Left ventricle myocardium superior (tissue), 1 donor: ENCODE measurements at places on chromosomes 4 and X. TPM values are rescaled to one million over a fixed set of nuclear protein-coding genes. Genes with fewer than 3 reads are reported as not detected.

- DNase-seq, result no peak
Observed at GRCh38 chrX:153864101-153864500, 21.9 kb downstream of the L1CAM start.

The GABRA4 gene
- 16.5 TPM for total RNA-seq

- DNase-seq, result no peak
Observed at GRCh38 chr4:42644897-42645296, 12.0 kb downstream of the ATP8A1 start.

The PAGE3 gene
- not detected for total RNA-seq

DNA sequence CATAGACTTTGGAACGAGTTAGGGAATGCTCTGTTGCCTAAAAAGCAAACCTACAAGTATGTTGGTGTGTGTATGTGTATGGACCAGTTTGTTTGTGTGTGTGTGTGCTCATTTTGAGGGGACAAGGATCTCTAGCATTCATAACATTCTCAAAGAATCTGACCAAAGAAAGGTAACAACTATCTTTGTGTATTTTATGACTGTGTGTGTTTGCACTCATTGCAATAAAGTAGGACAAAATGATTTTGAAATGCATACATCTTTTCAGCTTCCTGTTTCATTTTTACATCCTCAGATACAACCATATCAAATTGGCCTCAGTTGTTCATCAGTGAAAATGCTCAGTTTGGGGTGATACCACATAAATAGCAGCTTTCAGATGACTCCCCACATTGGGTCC lies 8.3 kb upstream of the XK start:
- DNase-seq, result no peak

The CACNA1F gene
- 0.47 TPM for total RNA-seq

DNA sequence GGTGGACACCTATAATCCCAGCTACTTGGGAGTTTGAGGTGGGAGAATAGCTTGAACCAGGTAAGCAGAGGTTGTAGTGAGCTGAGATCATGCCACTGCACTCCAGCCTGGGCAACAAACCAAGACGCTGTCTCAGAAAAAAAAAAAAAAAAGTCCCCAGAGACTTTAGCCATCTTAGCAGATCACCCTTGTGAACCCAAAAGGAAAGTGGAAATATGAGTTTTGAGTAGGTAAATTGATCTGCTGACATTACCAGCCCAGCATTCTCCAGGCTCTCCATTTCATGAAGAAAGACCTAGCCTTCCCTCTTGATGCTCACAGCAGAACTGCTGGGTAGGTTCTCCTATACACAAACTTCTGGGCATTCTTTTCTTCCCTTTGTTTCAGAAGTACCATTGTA lies 24.5 kb upstream of the HNRNPD start:
- no peak for DNase-seq

DNA sequence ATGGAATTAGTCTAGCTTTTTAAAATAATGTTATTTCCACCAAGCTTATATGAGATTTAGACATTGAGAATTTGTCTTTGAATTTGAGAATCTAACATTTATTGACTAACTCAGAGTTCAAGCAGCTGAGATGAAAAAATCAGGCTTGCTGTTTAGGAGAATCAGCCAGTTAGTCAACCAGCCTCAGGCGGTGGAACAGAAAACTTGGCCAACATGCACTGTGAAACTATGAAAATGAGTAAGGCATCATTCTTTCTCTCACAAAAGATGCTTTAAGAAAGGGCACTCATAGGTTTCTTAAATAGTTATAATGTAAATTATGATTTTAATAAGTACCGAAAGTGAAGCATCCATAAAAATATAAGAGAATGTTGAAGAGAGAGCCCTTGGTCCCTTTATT lies 84.2 kb downstream of the NFKB1 start:
- DNase-seq, result no peak

The ARHGEF38 gene
- total RNA-seq, result not detected

GRCh38 chrX:87338510-87338909 lies 179.1 kb upstream of the KLHL4 start:
- no peak for DNase-seq

DNA sequence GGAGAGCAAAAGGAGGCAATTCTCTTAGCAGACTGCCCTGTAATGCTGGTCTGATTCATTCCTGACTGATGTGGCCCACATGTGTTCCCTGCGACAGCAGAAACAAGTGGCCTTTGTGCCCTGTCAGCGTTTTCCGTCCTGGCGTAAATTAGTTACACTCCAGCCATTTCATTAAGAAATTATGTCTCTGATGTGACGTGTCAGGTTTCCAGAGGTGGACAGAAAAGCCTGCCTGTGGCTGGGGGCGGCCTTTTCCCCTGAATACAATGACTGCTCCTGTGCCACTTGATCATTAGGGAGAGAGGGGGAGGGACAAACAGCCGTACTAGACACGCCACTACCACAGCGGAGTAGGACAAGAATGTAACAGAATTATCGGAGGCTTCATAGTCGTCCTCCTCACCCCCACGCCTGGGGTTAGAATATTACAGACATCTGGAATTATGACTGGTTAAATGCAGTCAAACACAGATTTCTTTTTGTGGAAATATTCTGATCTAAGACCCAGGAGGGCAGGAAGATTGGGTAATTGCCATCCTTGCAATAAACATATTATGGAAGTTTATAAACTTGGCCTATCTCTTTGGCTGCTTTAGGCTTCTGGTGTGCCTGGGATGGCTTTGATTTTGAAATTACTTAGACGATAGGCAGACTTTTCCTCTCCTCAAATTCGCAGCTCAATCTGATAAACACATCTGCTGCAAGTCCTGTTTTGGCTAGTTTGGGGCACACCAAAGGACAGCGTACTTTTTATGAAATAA lies 146.2 kb upstream of the BCOR start:
- no peak for DNase-seq

- no peak for DNase-seq
Observed at GRCh38 chr4:39235021-39235420, 52.7 kb downstream of the WDR19 start.

GRCh38 chrX:21806691-21807090 lies 32.7 kb upstream of the MBTPS2 start:
- DNase-seq, result no peak

DNA sequence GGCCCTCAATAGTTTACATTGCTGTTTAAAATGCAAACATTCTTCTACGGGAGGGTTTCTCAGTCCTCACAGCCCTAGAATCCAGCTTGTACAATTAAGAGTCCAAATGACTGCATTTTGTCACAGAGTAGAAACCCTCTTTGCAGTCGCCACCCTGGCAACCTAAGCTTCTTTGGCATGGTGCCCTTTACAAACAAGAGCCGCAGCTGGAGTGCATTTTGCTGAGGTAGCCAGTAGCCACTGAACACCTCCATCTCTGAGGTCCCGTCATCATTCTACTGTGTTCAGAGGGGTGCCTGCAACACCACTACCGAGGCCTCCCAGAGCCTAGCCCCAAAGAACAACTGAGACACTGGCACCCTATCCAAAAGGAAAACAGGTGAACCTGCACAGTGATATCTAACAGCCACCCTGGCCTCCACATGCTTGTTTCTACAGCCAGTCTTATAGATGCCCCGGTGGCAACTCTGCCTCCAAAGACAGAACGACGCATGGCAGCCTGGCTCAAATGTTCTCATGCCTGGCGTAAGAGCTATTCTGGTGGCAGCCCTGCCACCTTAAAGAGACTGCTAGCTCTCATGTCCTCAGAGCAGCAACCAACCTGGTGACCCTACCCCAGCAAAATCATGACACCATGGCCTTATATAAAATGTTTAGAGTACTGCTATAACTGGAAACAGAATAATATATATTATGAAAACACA lies 801.9 kb downstream of the TECRL start:
- DNase-seq, result no peak

The AP1AR gene
- 10.2 TPM for total RNA-seq

GRCh38 chr4:180086480-180087190 lies 2156.6 kb upstream of the TENM3 start:
- no peak for DNase-seq

DNA sequence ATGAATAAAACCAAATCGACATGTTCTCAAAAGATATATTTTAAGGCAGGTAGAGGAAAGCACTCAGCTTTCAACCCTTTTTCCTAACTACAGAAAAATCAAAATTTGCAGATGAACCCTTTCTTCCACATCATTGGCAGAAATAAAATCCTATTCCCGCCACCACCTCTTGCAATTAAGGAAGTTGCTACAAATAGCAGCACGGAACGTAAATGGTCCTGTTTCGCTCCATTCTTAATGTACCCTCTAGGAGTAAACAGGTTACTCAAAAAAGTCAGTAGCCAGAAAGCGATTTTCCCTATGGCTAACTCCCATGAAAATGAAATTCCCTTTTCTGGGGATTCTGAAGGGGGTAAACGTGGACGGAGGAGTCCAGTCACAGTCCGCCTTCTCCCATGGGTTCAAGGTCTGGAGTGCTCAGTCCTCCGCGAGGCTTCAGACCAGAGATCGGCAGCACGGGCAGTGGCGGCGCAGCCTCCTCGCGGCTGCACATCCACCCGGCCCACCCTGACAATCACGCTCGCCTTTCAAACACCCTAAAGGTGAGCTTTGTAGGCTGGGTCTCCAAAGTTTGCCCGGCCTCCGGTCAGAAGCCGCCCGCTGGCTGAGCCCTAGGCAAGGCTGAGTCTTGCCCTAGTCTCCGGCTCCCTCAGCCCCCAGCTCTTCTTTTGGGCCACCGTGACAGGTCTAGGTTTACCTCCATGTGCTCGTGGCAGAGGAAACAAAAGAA lies 1.8 kb downstream of the ATP11C start:
- peak; percentile 27 for DNase-seq

The TMEM144 gene
- total RNA-seq, result 13.4 TPM

- peak; percentile 87 for DNase-seq
Observed at GRCh38 chrX:135985157-135985972, at the start of gene SLC9A6. SLC9A6 (plus strand) TSS chrX:135985435; CDS start chrX:135985659, 224 bp downstream.

DNA sequence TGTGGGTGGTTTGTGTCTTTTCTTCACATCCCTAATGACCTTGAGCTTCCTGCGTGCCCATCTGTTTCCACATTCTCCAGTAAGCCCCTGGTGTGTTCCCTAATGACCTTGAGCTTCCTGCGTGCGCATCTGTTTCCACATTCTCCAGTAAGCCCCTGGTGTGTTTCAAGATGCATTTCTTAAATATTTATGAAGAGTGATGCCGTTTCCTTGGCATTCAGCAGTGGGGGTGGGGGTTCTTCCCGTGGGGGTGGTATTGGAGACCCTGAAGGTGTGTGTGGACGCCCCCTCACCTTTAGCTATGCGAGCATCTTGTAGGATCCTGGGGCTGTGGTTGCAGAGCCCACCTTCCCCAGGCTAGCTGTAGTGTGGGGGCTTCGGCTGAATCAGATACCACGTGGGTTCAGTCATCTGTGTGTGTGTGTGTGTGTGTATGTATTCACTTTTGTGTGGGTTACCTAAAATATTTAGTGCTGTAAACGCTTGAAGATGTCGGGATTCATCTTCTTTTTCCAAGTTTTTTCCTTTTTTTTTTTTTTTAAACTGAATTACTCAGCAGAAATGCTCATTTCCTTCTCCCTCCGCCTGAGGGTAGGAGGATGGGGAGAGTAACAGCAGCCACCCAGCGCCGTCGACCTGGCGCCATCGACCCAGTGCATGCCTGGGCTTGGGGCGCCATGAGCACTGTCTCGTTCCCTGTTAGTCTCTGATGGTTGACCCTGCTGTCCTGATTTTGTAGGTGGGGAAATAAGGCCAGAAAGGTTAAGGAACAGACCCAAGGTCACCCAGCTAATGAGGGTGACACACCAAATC lies 9.9 kb downstream of the NSG1 start:
- DNase-seq, result no peak

DNA sequence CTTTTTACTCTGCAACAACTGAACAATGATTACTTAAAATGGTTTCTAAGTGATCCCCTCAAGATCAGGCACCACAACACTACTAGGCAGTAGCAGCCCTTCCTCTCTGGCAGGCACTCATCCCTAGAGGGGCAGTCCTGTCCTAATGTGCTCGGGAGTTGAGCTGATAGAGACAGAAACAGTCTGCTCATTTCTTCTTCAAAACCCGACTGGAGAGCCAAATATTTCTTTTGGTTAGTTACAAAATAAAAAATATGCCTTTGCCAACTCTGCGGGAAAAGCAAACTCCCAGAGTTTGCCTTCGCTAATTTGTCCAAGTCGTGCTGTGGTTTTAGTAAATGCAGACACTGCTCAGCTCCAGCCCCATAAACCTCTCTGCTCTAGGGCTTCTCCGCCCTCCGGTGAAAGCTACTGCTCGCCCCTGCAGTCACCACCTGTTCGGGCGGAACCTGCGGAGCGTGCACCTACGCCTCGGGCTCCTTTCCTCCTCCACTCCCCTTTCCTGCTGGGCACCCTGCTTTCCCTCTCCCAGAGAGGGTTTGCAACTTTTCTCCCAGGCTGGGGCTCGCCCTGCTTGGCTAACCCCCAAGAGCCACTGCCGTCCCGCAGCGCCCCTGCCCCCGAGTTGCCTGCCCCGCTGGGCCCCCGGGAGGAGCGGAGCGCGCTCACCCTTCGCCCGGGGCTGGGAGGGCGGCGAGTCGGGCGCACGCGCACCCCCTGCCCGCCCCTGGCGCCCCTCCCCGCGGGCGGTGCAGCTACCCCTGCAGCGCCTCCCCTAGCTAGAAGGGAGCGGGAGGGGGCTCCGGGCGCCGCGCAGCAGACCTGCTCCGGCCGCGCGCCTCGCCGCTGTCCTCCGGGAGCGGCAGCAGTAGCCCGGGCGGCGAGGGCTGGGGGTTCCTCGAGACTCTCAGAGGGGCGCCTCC lies at the start of gene NPNT:
Gene NPNT (plus strand): TSS at position 812 of the 923 bp plus-strand sequence. CDS start 182 bp downstream, outside the sequence.
- peak; percentile 51 for DNase-seq

The PDGFC gene
- 12.8 TPM for total RNA-seq

The GABRE gene
- 22.9 TPM for total RNA-seq

The ADGRG4 gene
- not detected for total RNA-seq

The ACE2 gene
- total RNA-seq, result 12.7 TPM

GRCh38 chrX:40147126-40147952 lies 49.6 kb upstream of the BCOR start:
- DNase-seq, result no peak

DNA sequence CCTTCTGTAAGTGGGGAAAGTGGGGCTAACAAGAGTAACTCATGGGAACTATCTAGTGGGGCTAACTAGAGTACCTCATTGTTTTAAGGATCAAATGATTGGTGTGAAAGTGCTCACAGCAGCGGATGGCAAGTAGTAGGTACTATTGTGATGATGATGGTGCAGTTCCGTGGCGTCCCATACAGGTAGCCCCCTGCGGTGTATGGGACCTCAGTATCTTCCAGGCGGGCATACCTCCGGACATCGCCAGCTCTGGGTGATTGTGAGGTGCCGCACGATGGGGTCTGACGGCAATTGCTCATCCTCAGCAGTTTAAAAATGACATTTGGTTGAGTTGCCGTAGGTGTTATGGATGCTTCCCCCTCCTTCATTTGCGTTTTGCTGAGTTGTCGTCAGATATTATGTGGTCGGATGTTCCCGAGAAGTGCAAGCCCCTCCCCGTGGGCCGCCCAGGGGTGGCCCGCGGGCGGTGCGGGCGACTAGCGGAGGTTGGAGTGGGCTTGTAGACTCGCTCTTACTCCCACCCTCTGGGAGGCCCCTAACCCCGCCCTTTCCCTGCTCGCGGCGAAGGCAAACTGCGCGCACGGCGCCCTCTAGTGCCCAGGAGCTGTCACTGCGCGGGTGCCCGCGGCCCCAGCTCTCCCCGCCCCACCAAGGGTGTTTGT lies 18.3 kb upstream of the GPR101 start:
- DNase-seq, result peak; percentile 73

- no peak for DNase-seq
Observed at GRCh38 chrX:148365233-148365632, 135.2 kb upstream of the AFF2 start.
